Activated CD4-positive, alpha-beta memory T cell treated with anti-CD3 and anti-CD28 coated beads for 36 hours (primary cell): ENCODE measurements at places on chromosomes 5 and 9. TPM values are rescaled to one million over a fixed set of nuclear protein-coding genes. Genes with fewer than 3 reads are reported as not detected.

Gene NEK6
- 16.1 TPM for total RNA-seq

Gene SLC36A2
- not detected for total RNA-seq

Gene NAIP
- total RNA-seq, result 6.5 TPM

Gene CCDC192
- not detected for total RNA-seq

Gene SPINK6
- total RNA-seq, result not detected

Gene CCNI2
- 2.7 TPM for total RNA-seq

Gene RLN1
- 1.8 TPM for total RNA-seq

Gene IL6ST
- total RNA-seq, result 61.0 TPM

Gene OMD
- total RNA-seq, result not detected

Gene ZFP2
- 0.27 TPM for total RNA-seq

Gene FGF1
- total RNA-seq, result not detected

Gene LEAP2
- 3.2 TPM for total RNA-seq

Gene MCCC2
- total RNA-seq, result 54.4 TPM

Gene PCDHGA2
- total RNA-seq, result not detected

Gene C9orf85
- total RNA-seq, result 7.5 TPM

Gene SLC6A19
- total RNA-seq, result not detected

Gene CTSL
- total RNA-seq, result 33.7 TPM

Gene PCDHB9
- not detected for total RNA-seq

Gene SNX24
- total RNA-seq, result 6.4 TPM

Gene GZMA
- 13.7 TPM for total RNA-seq

Gene TGFBI
- total RNA-seq, result 0.97 TPM

Gene IL5
- 5.0 TPM for total RNA-seq

Gene GCNT1
- total RNA-seq, result 6.9 TPM

Gene SH3GL2
- not detected for total RNA-seq

Gene CRHBP
- not detected for total RNA-seq

Gene MAMDC2
- not detected for total RNA-seq

Gene DMRT3
- total RNA-seq, result not detected

Gene ADGRD2
- total RNA-seq, result not detected

Gene CER1
- total RNA-seq, result not detected

Gene CNTFR
- total RNA-seq, result not detected

Gene VCAN
- 0.02 TPM for total RNA-seq

Gene IRX2
- total RNA-seq, result not detected

Gene EDIL3
- not detected for total RNA-seq

Gene CDKN2AIPNL
- 32.0 TPM for total RNA-seq

Gene PCDHA12
- total RNA-seq, result not detected

Gene TAS2R1
- not detected for total RNA-seq

Gene AK8
- total RNA-seq, result 0.10 TPM

Gene FOCAD
- 35.4 TPM for total RNA-seq

Gene ERGIC1
- 41.9 TPM for total RNA-seq

Gene LIX1
- total RNA-seq, result not detected

Gene FOXD4L4
- 0.12 TPM for total RNA-seq

Gene AGXT2
- not detected for total RNA-seq

Gene SPATA31A3
- total RNA-seq, result not detected

Gene GDNF
- total RNA-seq, result not detected

Gene PCDHA1
- total RNA-seq, result not detected

Gene PCDHGB1
- not detected for total RNA-seq

Gene PLCXD3
- not detected for total RNA-seq

Gene CAMK4
- total RNA-seq, result 33.3 TPM

Gene MLANA
- total RNA-seq, result not detected

Gene HTR1A
- not detected for total RNA-seq

Gene ORM2
- total RNA-seq, result not detected
